ENCODE measurements at places on chromosomes 1 and 21.
A peak's percentile ranks its signal among the peaks of the same experiment; 100 is the strongest.

GRCh38 chr1:183730107-183730724 lies 74.7 kb upstream of the RGL1 start:
- DNase-seq = no peak

DNA sequence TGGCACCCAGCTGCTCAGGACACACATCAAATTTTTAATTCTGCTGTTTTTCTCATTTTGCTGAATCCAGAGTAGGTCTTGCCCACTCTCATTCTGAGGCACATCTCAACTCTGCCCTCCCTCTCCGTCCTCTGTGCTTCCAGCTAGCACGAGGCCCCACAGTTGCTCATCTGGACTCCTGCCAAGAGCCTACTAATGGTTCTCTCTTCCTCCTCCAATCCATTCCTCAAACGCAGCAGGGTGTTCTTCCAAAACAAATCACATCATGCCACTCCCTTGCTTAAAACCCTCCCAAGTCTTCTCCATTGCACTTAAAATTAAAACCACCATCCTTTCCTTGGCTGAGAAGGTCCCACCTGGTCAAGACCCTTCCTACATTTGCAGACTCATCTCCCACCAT lies 49.8 kb upstream of the SCAF4 start:
- peak; percentile 12 for DNase-seq

DNA sequence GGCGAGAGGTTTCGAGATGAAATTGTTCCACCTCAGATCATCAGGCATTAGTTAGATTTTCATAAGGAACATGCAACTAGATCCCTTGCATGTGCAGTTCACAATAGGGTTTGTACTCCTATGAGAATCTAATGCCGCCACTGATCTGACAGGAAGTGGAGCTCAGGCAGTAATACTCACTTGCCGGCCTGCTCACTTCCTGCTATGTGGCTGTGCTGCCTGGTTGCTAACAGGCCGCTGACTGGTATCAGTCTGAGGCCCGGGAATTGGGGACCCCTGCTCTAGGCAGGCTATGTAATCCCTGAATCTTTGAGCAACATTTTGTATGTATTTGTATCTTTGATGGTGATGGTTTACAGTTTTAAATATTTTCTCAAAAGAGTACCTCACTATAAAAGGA lies 32.5 kb downstream of the XKR8 start:
- DNase-seq = no peak

DNA sequence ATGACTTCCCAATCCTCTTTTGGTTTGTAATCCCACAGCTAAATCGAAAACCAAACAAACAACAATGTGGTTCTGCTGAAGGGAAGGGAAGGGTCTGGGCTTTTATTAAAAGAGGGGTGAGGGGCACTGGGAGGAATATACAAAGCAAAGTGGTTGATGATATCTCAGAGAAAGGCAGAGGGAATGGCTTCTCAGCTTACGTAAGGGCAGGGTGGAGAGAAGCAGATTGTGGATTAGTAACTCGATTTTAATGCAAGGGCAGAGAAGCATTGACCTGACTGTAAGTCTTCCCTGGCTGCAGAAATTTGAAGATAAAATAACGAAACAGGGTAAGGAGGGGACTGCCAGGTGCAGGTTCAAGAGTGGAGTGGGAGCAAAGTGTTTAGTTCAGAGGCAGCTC lies 438.2 kb upstream of the LRRC7 start:
- DNase-seq = no peak

DNA sequence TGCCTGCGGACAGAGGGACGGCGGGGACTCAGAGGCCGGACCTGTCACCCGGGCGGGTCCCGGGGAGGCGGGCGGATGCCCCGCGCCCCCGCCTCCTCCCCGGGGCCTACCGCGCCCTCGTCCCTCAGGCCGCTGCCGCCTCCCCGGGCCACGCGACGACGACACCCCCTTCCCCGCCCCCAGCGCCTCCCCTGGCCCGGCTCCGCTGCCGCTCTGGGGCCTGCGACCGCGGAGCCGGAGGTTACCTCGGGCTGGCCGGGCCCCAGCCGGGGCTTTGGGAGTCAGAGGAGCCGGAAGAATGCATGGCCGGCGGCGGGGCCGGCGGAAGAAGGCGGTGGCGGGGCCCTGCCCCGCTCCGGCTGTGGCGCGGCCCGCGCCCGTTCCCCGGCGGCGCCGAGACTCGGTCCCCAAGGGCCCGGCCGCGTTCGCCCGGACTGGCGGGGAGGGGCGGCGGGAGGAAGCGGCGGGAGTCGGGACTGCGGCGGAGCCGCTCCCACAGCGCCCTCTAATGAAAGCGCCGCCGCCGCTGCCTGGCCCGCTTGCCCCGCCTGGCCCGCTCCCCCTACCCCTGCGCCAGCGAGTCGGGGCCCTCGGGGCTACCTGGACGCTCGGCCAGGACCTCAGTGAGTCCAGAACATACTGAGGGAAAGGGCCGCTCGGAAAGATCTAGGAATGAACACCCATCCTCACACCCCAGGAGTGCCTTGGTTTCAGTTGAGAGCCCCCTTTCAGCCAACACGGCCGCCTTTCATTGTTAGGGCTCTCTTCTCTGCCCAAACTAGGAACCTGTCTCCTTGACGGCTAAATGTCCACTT lies at the start of gene LPGAT1:
Gene LPGAT1, minus strand, starts transcription at position 436 of the 815 bp plus-strand sequence. CDS start 1,467 bp downstream, outside the sequence.
- DNase-seq = no peak

- DNase-seq = no peak
Observed at GRCh38 chr1:211625040-211625439, 46.1 kb upstream of the SLC30A1 start.

GRCh38 chr1:205329719-205330118 lies 8.2 kb upstream of the NUAK2 start:
- DNase-seq = no peak

DNA sequence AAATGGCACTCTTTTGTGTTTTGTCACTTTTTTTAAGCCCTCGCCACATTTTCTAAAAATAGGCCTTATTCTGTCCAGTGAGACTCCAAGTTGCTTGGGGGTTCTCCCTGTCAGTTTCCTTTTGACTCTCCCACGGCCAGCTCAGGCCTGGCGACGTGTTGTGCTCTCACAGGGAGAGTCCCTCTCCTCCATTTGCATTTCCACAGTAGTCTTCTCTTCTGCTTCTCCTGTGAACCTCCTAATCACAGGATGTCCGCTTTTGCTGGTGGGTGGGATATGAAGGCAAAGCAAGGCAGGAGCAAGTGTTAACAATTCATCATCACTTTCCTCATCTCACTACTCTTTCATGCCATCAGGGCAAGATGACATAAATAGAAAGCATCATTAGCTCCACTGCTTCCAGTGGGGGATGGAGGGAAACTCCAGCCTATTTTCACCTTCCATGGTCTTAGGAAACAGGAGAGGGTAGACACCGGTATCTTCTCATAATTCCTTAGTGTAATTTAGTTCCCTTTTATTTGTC lies 99.8 kb downstream of the INTS7 start:
- no peak for DNase-seq

GRCh38 chr1:205965036-205965884 lies 22.0 kb upstream of the SLC26A9 start:
- DNase-seq = no peak

- DNase-seq = no peak
Observed at GRCh38 chr1:26060832-26061574, 6.4 kb downstream of the TRIM63 start.

- DNase-seq = no peak
Observed at GRCh38 chr1:217462159-217462558, 168.7 kb downstream of the GPATCH2 start.

GRCh38 chr1:9626201-9626608 lies 25.3 kb upstream of the PIK3CD start:
- no peak for DNase-seq

GRCh38 chr1:198119906-198120305 lies 36.9 kb upstream of the NEK7 start:
- DNase-seq = no peak

GRCh38 chr21:42683371-42684108 lies 30.1 kb downstream of the PDE9A start:
- DNase-seq = no peak

DNA sequence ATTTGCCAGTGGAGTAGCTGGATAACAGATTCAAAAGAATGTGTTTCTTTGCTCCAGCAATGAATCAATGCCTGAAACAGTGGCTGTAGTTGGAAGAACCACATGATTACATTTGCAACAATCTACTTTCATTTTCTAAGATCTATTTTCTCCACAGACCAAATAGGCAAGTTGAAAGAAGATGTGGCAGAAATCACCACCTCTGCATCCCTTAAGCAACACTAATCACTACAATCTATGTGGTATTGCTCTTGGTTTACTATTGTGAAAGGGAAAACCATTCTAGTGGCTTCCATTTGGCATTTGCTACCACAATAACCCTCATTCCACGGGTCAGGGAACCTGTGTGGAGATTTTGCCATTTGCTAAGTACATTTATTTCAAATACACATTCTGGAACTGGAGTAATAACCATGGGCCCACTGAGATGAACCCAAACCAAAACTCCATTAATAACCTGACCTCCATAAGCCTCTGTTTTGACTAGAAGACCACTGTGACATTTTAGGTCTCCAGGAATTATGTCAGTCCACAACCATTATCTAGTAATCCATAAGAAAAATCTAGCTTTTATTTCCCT lies 66.3 kb downstream of the C1orf185 start:
- DNase-seq = no peak

DNA sequence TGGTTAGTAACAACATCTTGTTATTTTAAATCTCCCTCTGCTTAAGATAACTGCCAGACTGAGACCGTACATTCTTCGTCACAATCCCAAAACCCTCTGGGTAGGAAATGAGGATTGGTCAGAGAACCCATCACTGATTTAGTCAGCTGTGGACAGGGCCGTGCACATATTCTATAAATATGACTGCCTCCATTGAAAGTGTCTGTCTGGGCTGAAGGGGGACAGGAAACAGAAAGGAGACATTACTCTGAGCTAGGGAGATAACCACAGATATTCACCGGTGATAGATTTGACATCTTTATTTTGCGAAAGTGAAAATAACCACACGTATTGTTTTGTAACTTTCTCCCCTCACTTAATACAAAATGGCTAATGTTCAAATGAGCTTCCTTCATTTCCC lies 36.9 kb upstream of the ST6GALNAC5 start:
- no peak for DNase-seq

DNA sequence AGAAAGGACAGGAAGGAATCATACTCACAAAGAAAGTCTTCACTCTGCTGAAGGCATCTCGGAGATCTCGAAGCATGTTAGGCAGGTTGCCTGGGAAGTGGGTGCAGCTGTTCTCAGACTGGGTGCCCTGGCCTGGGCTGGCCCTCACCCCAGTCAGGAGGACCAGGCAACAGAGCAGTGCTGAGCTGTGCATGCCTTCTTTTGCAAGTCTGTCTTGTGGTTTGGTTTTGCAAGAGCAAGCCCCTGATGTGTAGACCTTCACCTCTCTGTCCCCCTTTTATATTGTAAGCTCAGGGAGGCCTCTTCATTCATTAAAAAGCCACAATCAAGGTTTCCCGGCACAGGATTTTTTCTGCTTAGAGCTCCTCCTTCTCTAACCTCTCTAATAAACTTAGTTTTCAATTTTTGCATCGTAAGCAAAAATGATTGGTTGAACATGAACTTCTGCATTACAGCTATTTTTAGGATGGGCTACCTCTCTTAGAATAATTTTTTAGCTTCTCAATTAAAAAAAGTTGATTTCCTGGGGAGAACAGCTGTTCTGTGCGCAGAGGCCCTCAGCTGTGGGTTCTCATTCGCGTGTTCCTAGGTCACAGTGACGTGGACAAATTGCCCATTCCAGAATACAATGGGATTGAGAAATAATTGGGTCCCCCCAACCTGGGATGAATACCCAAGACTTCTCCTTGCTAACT lies at the start of gene IL10:
Gene IL10, minus strand, starts transcription at position 252 of the 695 bp plus-strand sequence. Its CDS starts 59 bp downstream, at position 193.
- no peak for DNase-seq

GRCh38 chr1:30359539-30360220 lies 363.7 kb downstream of the MATN1 start:
- no peak for DNase-seq

GRCh38 chr1:50333595-50333974 lies 89.7 kb downstream of the DMRTA2 start:
- DNase-seq = no peak

- peak; percentile 18 for DNase-seq
Observed at GRCh38 chr1:93437976-93438605, 9.8 kb upstream of the FNBP1L start.

DNA sequence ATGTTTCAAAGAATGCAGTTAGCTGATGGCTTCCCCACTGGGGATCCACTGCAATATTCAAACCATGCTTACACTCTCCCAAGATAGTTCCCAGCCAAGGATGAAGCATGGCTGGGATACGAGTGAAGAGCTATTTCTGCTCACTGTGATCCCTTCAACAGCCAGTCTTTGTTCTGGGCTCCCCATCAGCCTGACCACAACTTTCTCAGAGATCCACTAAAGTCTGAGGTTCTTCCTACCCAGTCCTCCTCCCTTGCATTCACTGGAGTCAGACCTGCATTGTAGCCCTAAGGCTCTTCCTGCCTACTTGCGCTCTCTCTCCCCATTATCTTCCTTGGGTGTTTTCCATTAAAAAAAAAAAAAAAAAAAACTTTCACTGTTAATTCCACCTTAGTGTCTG lies 101.4 kb downstream of the TTLL7 start:
- DNase-seq = no peak

- DNase-seq = no peak
Observed at GRCh38 chr21:44564886-44565598, 6.4 kb upstream of the KRTAP10-3 start.

- DNase-seq = no peak
Observed at GRCh38 chr1:101407505-101408211, 170.8 kb downstream of the S1PR1 start.

- no peak for DNase-seq
Observed at GRCh38 chr1:242634732-242635131, 110.2 kb upstream of the PLD5 start.

DNA sequence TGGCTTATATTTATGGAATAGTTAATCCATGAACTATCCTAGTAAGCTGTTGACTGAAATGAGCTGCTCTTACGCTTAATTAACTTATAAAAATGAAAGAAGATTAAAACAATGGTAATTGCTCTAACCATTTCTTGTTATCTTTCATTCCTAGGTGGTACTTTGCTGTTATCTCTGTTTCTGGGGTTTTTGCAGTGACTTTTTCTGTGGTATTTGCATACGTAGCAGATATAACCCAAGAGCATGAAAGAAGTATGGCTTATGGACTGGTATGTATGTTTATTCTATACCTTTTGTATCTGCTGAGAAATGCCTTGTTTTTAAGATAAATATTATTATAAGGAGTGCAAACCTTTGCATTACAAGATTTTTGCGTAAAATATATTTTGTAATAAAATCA lies 71.0 kb downstream of the SASS6 start:
- no peak for DNase-seq

Measured in smooth muscle cell of the brain vasculature (primary cell).